CD4-positive, alpha-beta T cell treated with Interleukin-10 for 1 hour (primary cell): ENCODE measurements at places on chromosomes 5 and 9.

DNA sequence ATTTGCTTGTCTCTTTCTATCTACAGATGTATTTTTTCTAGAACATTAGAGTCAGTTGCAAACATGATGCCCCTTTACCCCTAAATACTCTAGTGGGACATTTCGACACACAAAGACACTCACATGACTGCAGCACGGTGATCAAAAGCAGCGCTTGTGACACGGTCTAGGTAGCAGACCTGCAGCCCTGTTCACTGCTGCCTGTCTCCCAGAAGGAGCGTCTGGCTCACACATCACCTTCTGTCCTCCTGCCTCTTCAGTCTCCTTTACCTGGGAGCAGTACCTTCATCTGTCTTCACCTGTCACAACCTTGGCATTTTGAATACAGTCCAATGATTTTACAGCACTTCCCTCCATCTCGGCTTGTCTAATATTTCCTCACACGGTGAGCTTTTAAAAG, 51.9 kb upstream of the SH3PXD2B start:
- DNase-seq, result no peak

GRCh38 chr9:104694218-104694617, at the start of gene OR13D1:
TSS of gene OR13D1 (plus strand) at chr9:104694518. CDS start at chr9:104694518, 0 bp downstream.
- no peak for DNase-seq

DNA sequence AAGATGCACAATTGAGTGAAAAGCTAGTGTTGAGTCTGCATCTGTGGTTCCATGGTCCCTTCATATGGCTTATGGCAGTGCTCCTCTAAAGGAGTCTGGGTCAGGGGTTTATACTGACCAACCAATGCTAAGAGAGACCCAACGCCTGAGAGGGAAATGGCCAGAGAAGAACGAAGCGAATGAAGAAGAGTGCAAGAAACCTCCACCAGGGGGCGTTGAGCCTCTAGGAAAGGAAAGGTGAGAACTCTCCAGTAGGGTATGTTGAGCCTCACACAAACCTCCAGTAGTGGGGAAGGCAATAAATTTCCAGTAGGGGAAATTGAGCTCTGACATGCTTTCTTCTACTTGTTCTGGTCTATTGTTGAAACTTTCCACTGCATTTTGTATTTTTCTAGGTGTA, 470.6 kb downstream of the PRDM9 start:
- no peak for DNase-seq

DNA sequence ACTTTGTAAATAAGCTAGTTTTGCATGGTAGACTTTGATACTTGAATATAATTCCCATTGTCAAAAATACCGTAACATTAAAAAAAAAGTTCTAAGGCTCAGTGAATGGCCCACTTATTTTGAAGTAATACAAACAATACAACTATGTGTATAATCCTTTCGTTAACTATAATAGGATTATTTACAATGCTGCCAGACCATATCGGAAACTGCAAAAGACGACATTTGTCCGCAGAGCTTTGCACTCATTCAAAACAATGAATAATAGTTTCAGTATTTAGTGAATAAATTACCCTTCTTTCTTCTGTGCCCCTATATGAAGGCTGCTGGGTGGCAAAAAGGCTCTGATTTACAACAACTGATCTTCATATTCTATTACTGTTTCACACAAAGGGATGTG, 121.8 kb downstream of the DROSHA start:
- DNase-seq, result no peak

GRCh38 chr9:14198841-14199455, 115.0 kb downstream of the NFIB start:
- DNase-seq, result no peak

- no peak for DNase-seq
These were observed 438 bp upstream of the ARSI start for GRCh38 chr5:150303070-150303615.

- DNase-seq, result no peak
These were observed 120.5 kb downstream of the MARCHF3 start for GRCh38 chr5:126909856-126910255.
